ENCODE measurements at places on chromosomes 3 and 15.

DNA sequence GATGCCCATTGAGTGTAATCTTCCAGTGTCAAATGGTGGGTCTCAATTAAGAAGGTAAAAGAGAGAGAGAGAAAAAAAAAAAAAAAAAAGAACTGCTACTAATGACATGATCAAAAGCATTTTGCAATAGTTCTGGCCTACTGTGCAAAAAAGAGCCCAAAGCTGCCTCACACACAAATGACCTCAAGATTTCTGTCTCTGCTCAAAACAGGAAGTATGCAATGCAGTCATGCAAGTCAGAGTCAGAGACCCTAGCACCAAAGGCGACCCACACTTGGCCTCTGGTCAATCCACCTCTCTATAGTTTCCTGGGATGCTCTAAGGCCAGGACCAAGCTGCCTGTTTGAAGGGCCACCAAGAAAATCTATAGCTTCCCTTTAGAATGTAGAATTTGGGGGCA lies 323.5 kb downstream of the VPS13C start:
- DNase-seq: no peak

DNA sequence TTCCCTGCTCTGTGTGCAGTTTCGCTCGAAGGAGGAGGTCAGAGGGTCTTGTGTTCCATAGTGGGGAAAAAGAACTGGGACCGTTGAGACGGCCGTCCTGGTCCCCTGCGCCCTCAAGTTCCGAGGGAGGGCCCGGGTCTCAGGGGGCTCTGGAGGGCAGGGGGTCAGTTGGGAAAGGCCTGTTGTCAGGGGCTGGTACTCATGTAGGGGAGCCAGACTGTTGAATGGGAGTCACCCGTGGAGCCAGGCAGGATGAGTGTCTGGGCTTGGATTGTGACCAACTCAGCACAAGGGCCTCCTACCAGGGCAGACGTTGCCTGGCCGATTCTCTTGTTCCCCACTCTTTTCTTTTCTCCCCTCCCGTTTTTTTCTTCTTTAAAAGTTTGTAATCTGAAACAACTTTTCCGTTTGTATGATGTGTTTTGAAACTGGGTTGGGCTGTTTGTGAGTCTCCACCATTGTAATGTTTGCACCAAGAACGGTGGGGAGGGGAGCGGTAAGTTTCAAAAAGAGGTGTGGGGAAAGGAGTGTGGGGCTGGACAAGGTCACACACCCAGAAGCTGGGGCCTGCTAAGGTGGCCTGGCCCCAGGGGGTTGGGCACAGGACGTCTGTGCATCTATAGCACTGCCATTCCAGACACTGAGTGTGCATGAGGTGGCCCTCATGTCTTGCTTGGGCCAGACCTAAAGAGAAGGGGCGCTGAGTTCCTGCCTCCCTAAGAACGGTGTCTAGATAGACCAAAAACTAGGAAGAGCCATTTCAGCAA lies 1.1 kb downstream of the CMTM7 start:
- DNase-seq: peak; percentile 68

- DNase-seq: no peak
Observed at GRCh38 chr3:71254281-71255057, 329.1 kb downstream of the FOXP1 start.

DNA sequence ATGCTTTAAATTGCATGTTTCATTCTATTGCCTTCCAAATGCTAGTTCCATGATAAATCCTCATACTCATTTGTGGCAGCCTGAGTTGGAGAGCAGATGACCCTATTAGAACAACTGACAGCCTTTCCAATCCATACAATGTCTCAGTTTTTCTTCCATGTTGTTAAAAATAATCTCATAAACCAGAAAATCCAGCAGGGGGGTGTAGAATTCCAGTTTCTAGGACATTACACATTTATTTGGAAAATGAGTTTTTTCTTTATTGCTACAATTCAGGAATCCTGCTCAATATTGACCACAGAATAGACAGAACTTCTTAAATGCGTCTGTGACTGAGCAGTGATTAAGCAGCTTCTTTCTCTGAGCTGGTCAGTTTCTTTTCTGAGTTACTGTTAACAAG lies 174.2 kb upstream of the ATP10A start:
- peak; percentile 1 for DNase-seq

GRCh38 chr3:42120866-42121265 lies 29.7 kb downstream of the TRAK1 start:
- DNase-seq: no peak

DNA sequence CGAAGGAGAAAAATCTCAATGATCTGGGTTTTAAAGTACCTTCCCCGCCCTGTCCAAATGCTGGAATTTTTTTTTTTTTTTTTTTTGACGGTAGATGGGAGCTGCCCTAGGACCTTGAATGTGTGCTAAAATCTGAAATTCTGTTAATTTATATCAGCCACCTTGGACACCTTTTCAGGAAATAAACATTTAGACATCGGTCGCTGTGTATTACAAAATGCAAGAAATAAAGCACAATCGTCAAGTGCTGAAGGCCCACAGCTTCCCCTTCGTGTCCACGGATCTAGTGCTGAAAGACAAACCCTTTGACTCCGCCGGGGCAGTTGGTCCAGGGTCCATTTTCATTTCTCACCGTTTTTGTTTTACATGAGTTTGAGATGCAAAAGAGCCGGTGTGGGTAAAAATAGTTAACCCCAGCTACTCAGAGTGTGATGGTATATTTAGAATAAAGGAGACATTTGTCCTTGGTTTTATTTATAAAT lies 90.2 kb upstream of the CHD2 start:
- DNase-seq: peak; percentile 56

- no peak for DNase-seq
Observed at GRCh38 chr15:60674704-60675395, 195.9 kb upstream of the ICE2 start.

- DNase-seq: no peak
Observed at GRCh38 chr3:50466177-50466576, 37.3 kb downstream of the CACNA2D2 start.

DNA sequence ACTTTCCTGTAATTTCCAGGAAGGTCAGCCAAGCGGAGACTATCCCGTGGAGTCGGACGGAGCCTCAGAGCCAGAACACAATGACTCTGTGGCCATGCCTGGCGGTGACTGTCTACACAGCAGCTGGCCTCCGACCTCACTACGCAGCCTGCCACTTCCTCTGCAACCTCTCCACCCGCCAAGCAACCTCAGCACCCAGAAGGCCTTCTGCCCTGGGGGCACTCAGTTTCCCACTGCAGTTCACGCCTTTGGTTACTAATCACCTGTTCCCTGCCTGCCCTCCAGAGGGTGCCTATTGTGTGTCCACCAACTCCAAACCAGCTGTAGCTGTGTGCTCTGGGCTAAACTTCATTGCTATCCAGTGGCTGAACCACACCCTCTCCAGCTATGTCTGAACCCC lies 44.0 kb downstream of the TM2D3 start:
- DNase-seq: no peak

- DNase-seq: no peak
Observed at GRCh38 chr3:134895181-134895580, 100.1 kb downstream of the EPHB1 start.

DNA sequence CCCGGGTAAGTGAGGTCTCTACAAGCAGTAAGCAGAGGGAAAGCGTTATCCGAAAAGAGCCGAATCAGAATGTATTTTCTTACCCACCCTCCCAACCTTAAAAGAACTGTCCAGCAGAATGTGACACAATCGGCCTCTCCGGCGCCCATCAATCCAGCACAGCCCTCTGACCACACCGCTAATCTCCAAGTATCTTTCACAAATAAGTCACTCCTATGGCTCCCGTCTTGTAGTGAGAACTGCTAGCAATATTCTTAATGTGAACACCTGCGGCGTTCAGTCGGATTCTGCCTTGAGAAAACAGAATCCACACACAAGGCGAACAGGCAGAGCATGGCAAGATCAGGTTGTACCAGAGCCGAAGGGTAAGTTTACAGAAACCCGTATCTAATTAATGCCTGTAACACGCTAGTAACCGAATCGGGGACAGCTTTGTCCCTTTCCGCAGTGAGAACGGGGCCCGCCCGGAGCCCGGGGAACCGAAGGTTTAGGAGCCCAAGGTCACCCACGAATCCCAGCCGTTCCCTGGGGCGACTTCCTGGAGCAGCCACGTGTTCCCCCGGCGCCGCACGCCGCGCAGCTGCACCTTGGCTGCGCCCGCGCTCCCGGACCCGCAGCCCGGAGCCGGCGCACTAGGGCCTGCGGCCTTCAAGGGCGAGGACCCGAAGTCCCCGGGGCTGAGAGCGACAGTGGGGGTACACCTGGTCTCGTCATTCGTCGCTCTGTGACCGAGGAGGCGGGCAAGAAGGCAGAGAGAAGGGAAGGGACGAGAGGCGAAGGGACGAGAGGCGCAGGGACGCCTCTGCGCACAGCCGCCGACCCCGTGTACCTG lies 672 bp downstream of the TFRC start:
- peak; percentile 61 for DNase-seq

GRCh38 chr3:14216257-14217048 lies 37.8 kb downstream of the LSM3 start:
- no peak for DNase-seq

- DNase-seq: no peak
Observed at GRCh38 chr15:67140078-67140833, 74.9 kb downstream of the SMAD3 start.

GRCh38 chr15:75069301-75069925 lies 46.0 kb downstream of the PPCDC start:
- DNase-seq: no peak

- peak; percentile 50 for DNase-seq
Observed at GRCh38 chr3:32420126-32421038, 28.7 kb downstream of the CMTM7 start.

DNA sequence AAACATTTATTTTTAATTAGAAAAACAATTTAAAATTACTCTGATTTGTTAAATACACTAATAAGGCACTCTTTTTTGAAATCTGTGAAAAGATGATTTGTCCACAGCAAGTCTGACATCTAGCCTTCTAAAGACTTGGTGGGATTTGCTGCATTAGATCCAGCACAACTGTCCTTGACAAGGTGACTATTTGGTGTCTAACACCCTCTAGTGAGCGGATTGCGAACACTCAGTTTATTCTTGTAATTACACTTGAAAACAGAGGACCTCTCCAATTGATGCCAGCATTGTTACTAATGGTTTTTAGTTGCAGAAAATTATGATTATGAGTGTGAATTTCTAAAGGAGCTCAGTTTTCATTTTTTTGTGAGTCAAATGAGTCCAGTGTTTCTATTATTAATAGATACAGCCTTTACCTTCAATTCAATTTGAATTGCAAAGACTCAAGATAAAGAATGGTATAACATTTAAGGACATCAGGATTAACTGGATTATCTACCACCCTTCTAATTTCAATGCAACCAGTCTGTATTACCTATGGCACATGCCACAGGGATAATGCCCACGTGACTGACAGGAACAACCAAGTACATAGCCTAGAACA lies 29.7 kb upstream of the STRIT1 start:
- DNase-seq: peak; percentile 73

DNA sequence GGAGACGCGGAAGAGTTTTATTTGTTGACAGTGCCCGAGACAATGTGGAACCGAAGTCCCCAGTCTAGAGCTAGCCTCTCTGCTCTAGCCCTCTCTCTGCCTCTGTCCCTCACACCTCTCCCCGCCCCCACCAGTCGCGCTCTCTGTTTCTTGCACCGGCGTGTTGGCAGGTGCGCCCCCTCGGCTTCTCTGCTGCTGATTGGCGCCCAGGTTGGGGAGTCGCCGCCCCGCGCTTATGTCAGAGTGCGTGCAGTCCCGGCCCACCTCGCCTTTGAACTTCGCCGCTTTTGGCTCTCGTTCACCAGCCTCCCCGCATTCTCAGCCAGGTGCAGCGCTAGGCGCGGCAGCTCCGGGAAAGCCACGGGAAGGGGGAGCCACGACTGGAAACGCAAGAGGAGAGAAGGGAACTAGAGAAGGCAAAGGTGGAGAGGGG lies at the start of gene SOX14:
SOX14 (plus strand) TSS at position 315 of the 433 bp plus-strand sequence. CDS start 470 bp downstream, outside the sequence.
- DNase-seq: no peak

- DNase-seq: peak; percentile 80
Observed at GRCh38 chr15:57881361-57881760, 174.8 kb downstream of the POLR2M start.

DNA sequence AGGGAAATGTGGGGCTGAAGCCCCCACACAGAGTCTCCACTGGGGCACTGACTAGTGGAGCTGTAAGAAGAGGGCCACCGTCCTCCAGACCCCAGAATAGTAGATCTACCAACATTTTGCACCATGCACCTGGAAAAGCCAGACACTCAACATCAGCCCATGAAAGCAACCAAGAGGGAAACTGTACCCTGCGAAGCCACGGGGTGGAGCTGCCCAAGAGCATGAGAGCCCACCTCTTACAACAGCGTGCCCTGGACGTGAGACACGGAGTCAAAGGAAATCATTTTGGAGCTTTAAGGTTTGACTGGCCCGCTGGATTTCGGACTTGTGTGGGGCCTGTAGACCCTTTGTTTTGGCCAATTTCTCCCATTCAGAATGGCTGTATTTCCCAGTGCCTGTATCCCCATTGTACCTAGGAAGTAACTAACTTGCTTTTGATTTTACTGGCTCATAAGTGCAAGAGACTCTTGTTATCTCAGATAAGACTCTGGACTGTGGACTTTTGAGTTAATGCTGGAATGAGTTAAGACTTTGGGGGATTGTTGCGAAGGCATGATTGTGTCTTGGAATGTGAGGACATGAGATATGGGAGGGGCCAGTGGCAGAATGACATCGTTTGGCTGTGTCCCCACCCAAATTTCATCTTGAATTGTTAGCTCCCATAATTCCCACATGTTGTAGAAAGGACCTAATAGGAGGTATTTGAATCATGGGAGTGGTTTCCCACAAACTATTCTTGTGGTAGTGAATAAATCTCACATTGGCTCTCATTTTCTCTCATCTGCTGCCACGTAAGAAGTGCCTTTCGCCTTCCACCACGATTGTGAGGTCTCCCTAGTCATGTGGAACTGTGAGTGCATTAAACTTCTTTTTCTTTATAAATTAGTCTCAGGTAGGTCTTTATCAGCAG lies 105.8 kb downstream of the CBLB start:
- no peak for DNase-seq

DNA sequence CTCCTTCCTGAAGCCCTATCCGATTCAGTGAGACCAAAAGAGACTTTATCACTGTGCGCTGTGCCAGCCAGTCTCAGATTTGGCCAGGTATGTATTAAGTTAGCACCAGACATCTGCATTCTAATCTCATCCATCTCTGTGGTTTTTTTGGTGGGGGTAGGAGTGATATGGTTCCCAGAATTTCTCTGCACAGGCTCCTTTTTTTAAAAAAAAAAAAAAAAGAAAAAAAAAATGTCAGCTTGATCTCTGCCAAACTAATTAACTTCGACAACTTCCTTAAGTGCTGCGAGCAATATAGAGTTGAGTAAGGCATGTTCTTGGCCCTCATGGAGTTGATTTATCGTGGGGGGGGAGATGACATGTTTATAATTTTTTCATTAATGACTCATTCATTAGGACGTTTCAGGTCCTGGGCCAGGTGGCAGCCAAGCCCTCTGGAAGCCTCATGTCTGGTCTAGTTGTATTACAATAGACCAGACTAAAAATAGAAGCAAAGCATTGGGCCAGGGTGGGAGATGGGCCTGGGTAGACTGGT lies 12.9 kb downstream of the SLCO3A1 start:
- DNase-seq: peak; percentile 13

- no peak for DNase-seq
Observed at GRCh38 chr3:72950372-72950771, 46.2 kb upstream of the PPP4R2 start.

GRCh38 chr3:46427916-46428833 lies 21.1 kb downstream of the CCRL2 start:
- DNase-seq: no peak

GRCh38 chr3:117106396-117106795 lies 396.8 kb downstream of the TUSC7 start:
- DNase-seq: no peak

GRCh38 chr3:128787256-128788253 lies 61.6 kb downstream of the RAB7A start:
- DNase-seq: peak; percentile 84

Measured in EL (cell line).